Colonic mucosa (tissue), 4 donors: ENCODE measurements at places on chromosomes 2 and 18. TPM values are rescaled to one million over a fixed set of nuclear protein-coding genes. Genes with fewer than 3 reads are reported as not detected.

Gene NR4A2
- 4.7 TPM for total RNA-seq

- peak; percentile 60 for DNase-seq
Measured at GRCh38 chr2:127049927-127050802, 56.8 kb downstream of the BIN1 start.

- no peak for DNase-seq
Measured at GRCh38 chr2:170019060-170019805, 158.7 kb upstream of the MYO3B start.

- DNase-seq = no peak
Measured at GRCh38 chr2:18625563-18625962, 36.2 kb upstream of the NT5C1B start.

DNA sequence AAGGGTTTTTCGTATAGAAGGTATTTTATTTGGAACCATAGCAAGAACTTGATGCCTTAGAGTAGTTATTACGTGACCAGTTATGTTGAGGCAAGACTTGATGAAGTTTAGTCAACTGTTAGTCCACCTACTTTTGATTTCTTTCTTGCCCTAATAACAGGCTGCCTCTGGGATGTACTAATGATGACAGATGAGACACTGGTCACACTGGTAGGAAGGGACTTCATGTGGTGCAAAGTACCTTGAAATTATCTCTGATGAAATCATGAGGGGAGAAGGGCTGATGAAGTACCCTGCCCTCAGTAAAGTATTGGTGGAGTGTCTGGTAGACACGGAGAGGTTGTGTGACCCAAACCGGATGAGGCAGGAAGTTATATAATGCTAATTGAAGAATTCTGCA, 5.4 kb downstream of the DIS3L2 start:
- DNase-seq = no peak

- no peak for DNase-seq
Measured at GRCh38 chr2:152617456-152618192, 99.6 kb downstream of the PRPF40A start.

DNA sequence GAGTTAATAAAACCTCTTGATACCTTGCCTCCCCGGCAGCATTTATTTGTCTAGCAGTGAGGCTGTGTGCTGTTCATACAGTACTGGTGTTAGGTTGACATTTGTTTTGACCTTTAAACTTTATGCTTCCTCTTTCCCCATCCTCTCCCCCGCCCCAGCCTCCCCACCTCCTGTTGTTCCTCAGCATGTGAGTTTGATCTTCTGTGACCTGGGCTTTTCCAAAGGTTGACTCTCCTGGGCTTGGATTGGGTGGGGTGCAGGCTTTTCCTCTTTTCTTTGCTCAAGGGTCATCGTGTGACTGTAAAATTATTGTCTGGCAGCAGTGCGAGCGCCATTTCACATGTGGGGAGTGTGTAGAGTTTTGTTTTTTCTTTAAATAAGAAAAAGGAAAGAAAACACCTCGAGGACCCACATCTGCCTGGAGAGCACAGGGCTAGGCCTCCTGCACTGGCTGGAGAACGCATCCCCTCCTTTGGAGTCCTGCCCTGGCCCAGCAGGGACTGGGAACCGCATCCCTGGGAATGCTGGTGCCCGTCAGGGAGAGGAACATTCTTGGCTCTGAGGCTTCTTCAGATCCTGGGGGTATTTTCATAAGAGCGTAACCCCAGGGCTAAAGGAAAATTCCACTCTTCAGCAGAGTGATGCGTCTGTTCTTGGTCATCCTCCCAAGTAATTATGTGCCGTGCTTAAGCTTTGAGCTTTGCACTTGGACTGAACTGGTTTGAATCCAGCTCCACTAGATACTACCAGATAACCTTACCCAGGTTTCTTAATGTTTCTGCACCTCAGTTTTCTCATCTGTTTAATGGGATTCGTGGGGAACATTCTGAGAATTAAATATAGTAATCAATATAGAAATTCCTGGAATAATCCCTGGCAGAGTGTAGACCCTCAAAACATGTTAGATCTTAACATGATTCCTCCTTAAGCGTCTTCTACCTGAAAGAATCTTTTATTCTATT, 91.5 kb downstream of the SETBP1 start:
- peak; percentile 81 for DNase-seq

- DNase-seq = no peak
Measured at GRCh38 chr2:88680266-88680902, 11.1 kb upstream of the RPIA start.

GRCh38 chr18:69636529-69637301, 236.0 kb downstream of the DOK6 start:
- no peak for DNase-seq

- DNase-seq = no peak
Measured at GRCh38 chr18:55346961-55347740, 240.8 kb downstream of the TCF4 start.
